ENCODE measurements at places on chromosomes 6 and 20.
A peak's percentile ranks its signal among the peaks of the same experiment; 100 is the strongest.

GRCh38 chr6:46901882-46902314, 19.8 kb downstream of the ADGRF5 start:
- no peak for DNase-seq

DNA sequence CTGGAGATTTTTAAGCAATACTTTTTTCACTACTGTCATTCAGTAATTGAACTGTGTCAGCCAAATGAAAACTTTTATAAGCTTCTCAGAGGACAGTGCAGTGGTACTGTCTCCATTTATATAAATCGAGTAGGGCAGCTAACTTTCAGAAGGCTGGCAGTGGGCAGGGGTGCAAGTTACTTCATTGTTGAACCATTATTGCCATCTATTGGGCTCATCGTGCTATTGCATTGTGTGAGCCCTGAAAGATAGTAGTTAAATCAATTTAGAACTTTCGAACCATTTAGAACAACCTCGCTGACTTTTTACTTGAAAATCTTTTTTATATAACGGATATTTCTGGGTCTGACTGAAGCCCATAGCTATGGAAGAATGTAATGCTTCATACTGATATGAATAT, 347.8 kb upstream of the PLCB4 start:
- DNase-seq: peak; percentile 48

DNA sequence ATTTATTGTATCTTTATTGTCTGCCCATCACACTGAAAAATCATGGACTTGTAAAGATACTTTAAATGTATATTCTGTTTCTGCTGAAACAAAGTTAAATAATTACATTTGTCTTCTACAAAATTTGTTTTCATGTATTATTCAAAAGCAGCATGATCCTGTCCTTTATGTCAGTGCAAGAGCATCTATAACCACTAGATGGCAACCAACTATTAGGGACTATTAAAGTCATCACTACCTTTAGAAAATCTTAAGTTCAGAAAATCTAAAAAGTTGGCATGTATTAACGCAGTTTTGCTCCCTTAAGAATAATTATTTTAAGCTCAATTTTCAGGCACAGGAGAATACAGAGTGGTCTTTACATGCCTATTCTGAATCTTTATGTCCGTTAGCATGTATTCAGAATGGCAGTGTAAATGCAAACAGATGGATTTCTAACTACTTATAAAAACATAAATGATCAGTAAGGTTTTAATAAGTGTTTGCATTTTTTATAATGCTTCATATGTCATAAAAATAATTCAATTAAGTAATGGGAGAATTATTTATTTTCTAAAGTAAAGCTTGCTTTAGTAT, 17.8 kb downstream of the TMEM30A start:
- DNase-seq: peak; percentile 57

DNA sequence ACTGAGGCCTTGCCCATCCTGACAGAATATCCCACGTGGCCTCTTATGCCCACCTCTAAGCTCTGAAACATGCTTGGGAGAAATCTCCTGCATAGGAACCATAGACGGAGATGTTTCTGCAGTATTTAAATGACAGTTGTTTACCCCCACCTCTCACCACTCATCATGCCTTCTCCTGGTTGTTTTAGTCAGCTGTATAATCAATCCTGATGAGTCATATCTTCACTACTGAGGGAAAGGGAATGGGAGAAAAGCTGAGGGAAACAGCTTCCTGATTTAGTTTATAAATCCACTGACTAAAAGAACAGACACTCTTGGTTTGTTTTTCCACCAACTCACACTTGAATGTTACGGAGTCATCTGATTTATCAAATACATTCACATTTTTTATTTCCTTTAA, 113.2 kb upstream of the TENT5A start:
- DNase-seq: peak; percentile 78

DNA sequence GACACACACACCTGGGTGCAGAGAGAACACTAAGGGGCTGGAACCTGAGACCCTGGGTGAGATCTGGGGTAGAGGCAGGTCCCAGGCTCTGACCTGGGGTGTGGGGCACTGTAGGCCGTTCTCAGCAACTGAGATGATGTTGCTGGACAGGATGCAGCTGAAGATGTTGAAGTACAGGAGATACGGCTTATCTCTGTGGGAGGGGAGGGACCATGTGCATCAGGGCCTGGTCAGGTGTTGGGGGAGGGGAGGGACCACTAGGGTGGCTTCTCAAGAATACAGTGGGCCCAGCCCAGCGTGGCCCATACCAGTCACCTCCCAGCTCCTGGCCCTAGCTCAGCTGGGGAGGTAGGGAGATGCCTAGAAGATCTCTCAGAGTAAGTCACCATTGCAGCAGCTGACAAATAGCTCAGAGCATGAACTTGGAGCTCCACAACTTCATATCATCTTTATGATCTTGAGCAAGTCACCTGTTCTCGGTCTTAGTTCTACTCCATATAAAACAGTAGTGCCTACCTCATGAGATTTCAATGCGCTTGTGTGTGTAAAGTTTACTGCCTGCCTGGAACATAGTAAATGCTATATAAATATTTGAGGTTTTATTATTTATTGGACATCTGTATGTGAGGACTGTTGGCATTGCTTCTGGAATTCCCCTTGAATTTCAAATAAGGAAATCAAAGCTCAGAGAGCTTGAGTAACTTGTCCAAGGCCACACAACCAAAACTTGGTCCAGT, 3.8 kb downstream of the SLC44A4 start:
- no peak for DNase-seq

DNA sequence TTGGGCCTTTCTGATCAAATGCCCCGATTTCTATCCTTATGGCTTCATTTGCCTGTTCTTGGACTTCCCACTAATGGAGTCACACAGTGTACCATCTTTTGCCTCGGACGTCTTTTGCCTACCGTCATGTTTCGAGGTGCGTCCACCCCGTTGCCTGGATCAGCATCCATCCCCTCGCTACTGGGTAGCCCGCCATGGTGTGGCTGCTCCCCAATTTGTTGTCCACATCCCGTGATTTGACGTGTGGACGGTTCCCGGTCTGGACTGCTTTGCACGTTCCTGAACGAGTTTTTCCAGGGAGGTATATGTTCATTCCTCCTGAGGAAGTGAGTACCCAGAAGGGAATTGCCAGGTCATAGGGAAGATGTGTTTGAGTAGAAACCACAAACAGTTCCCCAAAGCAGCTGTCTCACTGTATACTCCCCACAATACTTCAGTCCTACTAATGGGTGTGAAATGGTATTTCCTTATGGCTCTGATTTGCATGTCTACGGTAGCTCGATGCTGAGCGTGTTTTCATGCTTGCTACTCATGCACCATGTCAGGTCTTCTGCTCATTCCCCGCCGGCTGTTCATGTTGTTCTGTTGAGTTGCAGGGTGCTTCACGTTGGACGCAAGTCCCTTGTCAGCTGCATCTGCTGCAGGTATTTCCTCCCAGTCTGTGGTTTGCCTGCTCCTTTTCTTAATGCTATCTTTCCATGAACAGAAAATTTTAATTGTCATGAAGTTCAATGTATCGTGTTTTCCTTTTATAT, 86.8 kb upstream of the AFDN start:
- DNase-seq: no peak

GRCh38 chr6:15715060-15715459, 52.2 kb upstream of the DTNBP1 start:
- DNase-seq: peak; percentile 7
